Hematopoietic multipotent progenitor cell treated with erythropoietin and hydrocortisone succinate and interleukin-3 and kit ligand, for 17 days (in vitro differentiated cells): ENCODE measurements at places on chromosomes 1 and 21.

DNA sequence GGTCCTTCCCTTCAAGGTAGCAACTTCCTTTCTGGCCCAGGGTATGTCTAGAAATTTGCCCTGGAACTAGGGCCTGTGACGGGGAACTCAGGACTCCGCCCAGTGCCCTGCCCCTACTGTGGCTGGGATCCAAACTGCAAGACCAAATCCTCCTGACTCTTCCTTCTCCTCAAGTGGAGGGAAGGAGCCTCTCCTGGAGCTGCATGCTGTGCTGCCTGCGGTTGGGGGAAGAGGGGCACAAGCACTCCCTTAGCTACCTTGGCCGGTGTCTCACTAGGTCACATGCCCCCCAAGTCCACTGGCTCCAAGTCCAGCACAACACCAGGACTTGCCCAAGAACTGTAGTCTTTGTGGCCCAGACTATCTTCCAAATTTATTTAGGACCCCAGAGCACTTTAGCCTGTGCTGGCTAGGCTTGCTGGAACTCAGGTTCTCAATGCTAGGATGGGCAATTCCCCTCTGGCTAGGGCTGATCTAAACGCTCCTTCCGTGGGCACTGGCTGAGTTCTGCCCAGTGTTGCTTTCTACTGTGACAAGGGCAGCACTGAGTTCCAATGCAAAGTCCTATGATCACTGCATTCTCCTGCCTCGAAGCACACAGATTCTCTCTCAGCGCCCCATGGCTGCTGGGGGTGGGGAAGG, 12.2 kb downstream of the ADSS2 start:
- DNase-seq = peak; percentile 44

- no peak for DNase-seq
Observed at GRCh38 chr1:84869720-84870119, 23.3 kb downstream of the LPAR3 start.

DNA sequence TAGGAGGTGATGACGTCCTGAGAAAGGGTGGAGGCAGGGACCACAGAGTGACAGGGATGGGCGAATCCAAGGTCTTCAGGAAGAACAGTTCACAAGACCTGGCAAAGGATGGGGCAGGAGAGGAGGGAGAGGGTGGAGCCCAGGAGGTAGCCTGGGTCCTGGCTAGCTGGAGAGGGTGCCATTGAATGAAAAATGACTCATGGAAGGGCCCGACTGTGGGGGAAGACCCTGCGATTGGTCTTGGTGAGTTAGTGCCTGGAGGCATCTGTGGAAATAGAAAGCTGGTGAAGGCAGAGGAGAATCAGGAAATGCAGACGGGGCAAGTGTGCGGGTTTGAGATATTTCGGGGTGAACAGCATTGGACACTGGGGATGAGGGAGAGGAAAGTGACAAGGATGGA, 60.3 kb upstream of the SLC45A1 start:
- DNase-seq = no peak

- DNase-seq = no peak
Observed at GRCh38 chr1:21149430-21149854, 27.3 kb downstream of the EIF4G3 start.

DNA sequence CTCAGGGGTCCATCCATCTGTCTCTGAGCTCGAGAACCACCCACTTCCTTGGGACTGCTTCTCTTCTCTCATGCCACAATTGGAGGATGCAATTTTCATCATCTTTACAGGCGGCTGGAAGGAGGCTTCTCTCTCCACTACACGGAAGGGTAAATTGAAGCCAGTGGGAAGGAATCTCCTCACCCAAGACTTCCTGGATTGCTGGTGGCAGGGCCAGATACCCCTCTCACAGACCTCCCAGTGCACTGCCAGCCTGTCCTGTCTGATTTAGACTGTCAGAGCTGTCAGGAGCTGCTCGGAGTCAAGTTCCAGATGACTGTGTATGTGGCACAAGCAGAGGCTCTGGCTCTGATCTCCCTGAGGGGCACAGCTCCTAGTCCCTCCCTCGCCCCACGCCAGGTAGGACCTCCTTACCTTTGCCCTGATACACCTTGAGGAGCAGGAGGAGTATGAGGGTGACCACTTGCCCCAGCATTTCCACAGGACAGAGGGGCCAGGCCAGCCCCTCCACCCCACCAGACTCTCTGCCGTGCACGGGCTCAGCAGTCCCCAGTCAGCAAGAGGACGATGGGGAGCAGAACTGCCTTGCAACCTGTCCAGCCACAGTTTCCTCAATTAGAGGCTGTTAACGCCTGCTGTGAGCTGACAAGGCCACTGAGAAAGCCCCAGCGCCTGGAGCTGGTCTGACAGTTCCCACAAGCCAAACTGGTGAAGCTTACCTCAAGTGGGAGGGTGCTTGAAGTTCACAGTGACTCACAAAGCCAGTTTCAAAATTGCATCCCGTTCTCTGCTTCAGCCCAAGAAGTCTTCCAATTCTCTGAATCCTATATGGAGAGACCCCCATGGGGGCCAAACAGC, at the start of gene CD244:
TSS of gene CD244 (minus strand) at position 685 of the 858 bp plus-strand sequence. CDS start at position 475, 210 bp downstream.
- peak; percentile 30 for DNase-seq

GRCh38 chr1:204848579-204848978, 22.1 kb upstream of the NFASC start:
- DNase-seq = no peak

DNA sequence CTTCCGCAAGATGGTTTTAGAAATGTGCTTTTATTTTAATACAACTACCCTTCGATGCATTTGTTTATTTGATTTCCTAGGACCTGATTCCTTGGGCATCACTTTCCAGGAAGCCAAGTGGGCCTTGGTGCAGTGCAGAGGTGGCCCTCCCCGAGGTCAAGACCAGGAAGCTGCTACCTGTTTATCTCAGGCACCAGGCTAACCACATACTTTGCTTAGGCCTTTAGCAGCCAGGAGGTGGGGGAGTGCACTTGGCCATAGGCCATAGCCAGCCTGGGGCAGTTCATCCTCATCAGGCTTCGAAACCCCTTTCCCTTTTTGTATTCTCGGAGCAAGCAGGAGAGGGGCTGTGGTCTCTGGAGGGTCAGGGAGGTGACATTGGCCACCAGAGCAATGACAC, 45.4 kb downstream of the SMYD2 start:
- DNase-seq = no peak

GRCh38 chr1:44802306-44803061, 2.3 kb downstream of the PLK3 start:
- DNase-seq = no peak

GRCh38 chr1:225685476-225686176, 32.7 kb upstream of the ENAH start:
- DNase-seq = no peak

GRCh38 chr1:54421101-54421504, 14.9 kb upstream of the SSBP3 start:
- no peak for DNase-seq

- no peak for DNase-seq
Observed at GRCh38 chr21:41634211-41634694, 126.3 kb upstream of the TMPRSS2 start.

GRCh38 chr1:209748620-209749019, 7.2 kb upstream of the TRAF3IP3 start:
- DNase-seq = no peak

DNA sequence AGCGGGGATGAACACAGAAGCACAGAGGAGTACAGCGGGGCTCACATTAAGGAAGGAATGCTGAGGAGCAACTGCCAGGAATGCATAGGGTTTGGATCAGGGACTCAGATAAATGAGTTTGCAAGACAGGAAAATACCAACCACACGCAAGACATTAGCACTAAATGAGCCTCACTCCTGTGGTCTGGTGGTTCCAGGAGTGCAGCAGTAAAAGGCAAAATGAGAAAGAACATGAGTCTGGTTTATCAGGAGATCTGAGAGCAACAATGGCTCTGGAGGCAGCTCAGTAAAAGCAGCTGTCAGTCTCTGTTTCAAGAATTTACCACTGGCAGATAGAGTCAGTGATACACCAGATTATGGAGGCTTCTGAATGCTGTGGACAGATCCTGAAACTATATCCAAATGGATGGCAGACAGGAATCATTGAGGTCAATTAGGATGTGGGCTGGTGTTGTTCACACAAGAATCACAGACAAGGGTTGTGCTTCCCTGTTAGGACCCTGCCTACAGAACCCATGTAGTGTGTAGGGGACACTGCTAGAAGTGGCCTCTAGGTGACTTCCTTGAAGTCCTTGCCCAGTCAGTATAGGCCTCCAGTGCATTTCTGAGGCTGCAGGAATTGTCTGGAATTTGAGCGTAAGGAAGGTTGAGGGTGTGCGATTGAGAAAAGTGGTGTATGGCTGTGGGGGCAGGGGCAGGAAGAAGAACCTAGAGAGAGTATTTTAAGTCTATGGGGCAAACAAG, 50.3 kb downstream of the CASQ2 start:
- no peak for DNase-seq
